ENCODE measurements at places on chromosomes 2 and 18.
A peak's percentile ranks its signal among the peaks of the same experiment; 100 is the strongest.

- no peak for DNase-seq
These were observed 21.9 kb downstream of the KIF3C start for GRCh38 chr2:25960396-25960795.

- DNase-seq: peak; percentile 67
These were observed 51.3 kb upstream of the CAB39 start for GRCh38 chr2:230661072-230661957.

GRCh38 chr2:236562434-236562833 lies 7.2 kb upstream of the ACKR3 start:
- no peak for DNase-seq

GRCh38 chr18:14921547-14921946 lies 173.6 kb downstream of the ANKRD30B start:
- DNase-seq: no peak

DNA sequence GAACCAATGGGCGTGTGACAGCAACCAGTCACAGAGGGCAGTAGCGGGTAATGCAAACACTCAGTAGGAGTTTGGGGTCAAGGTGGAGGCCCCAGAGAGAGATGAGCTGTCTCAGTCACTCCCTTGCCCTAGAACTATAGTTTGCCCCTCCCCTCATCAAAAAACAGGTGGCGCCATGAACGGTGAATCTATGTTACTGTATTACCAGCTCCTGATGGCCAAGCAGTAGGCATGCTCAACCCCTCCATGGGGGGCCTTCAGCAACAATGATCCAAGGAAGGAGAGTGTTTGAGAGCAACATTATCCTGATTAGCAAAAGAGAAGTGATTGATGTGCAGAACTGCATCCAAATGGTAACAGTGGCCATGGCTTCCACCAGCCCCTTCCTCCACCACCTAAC lies 30.4 kb downstream of the TRABD2A start:
- no peak for DNase-seq

- no peak for DNase-seq
These were observed 19.5 kb upstream of the CFAP36 start for GRCh38 chr2:55500025-55500424.

GRCh38 chr2:105774781-105775337 lies 30.1 kb downstream of the NCK2 start:
- no peak for DNase-seq

- DNase-seq: no peak
These were observed 29.2 kb downstream of the CROCC2 start for GRCh38 chr2:240935103-240935876.
